ENCODE measurements at places on chromosomes 11 and 22.
A peak's percentile ranks its signal among the peaks of the same experiment; 100 is the strongest.

DNA sequence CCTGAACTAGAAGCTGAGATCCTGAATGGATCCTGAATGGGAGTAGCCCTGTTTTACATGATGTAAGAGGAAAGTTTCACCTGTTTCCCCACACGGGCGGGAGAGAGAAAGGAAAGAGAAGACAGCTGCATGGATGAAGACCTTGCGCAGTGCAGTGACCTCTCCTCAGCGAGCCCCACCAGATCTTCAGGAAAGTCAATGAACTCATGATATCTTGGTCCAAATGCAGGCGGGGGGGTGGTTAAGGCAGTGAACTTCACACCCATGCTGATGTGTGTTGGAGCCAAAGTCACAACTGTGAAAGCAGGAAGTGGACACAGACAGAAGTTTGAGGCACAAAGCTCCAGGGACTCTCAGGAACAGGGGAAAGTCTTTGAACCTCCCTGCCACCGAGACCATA is 8.6 kb upstream of the FJX1 start:
- DNase-seq: no peak

GRCh38 chr11:123405123-123405592 is 24.9 kb upstream of the GRAMD1B start:
- DNase-seq: no peak

- no peak for DNase-seq
These were observed 33.0 kb upstream of the MYOD1 start for GRCh38 chr11:17686231-17686980.

DNA sequence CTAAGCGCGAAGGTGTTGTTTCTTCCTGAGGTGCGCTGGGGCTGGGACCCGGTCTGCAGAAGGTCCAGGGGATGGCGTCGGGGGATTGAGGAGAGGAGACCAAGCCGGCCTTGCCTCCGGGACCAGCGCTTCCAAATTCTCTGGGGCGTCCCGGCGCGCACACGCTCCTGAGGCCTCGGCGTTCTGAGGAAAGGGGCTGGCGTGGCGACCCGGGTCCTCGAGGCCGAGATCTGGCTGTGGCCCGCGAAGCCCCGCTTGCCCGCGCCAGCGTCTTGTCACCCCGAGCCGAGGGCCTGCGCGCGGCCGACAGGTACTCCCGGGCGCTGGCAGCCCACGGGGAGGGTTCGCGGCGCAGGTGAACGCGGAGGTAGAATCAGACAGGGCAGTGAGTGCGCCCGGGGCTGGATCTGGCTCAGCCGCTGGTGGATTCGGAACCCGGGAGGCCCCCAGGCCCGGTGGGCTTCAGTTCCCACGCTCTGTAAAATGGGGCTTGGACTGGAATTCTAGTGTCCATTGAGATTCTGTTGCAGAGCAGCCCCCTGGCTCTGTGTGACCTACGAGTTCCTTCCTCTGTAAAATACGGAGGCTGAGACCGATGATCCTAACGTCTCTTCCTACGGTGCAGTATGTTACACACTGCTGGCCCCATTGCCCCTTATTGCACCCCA is 14.7 kb downstream of the SSH3 start:
- peak; percentile 94 for DNase-seq

GRCh38 chr22:23217171-23218052 is 37.1 kb downstream of the BCR start:
- no peak for DNase-seq

DNA sequence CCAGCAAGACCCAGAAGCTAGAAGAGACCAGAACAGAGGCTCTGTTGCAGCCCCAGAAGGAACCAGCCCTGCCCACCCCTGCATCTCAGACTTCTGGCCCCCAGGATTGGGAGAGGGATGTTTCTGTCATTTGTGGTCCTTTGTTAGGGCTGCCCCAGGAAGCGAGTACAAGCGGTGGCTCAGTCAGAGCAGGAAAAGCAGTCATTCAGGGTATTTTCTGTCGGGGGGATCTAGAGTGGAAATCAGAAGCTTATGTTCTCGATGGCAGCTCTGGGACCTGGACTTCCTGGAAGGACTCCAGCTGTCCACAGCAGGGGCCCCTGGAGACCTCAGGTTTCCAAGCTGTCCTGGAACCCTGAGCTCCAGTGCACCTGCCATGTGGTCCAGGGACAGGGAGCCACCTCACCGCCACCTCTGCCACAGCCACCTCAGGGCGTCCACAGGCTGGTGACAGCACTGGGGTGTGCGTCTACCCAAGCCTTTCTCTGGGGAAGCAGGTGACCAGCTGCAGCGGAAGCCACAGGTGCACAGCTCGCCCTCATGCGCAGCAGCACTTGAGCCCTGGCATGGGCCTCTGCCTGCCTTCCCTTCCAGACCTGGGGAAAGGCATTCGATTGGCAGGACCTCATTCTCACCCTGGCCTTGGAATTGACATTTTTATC is 2.6 kb downstream of the KRTAP5-5 start:
- DNase-seq: no peak

DNA sequence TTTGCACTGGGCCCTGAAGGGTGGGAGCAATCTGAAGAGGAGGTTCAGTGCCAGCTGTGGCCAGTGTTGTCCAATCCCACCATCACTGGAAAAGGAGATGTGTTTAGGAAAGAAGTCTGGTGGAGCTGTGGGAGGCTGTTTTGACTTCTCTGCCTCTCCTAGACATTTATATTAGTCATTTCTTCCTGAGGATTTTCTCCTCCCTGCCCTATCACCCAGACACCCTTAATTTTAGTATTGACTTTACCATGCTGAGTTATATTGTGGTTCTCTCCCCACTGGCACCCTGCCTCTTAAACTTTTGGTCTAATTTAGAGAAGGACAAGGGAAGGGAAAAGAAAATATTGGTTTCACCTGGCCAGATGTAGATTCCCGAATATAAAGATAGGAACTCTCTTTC is 159.1 kb downstream of the WNT11 start:
- no peak for DNase-seq

DNA sequence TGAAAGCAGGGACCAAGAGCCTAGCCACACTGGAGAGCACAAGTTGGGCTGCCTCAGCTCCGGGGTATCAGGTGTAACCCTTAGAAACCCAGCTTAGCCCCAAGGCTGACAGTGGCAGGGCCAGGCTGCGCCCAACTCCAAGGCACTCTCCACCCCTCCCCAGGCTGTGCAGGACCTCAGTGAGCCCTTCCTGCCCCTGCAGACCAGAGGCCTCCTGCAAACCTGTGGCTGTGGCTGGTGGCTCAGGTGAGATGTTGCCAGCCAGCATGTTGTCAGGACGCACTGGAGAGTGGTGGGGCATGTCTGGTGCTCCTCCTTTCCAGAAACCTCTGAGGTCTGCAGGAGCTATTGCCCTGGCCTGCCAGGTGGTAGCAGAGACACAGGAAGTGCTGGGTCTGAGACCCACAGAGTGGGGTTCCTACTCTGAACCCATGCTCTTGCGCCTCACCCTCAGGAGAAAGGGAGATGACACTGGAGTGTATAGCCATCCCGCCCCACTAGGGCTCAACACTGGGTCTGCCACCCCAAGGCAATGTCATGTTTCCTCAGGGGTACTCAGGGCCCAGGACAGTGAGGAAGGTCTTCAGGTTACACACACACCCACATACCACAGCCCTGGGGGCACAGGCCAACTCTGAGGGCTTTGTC is 2.4 kb upstream of the SCARF2 start:
- DNase-seq: no peak

GRCh38 chr11:78318321-78319114 is 99.1 kb downstream of the GAB2 start:
- DNase-seq: no peak

DNA sequence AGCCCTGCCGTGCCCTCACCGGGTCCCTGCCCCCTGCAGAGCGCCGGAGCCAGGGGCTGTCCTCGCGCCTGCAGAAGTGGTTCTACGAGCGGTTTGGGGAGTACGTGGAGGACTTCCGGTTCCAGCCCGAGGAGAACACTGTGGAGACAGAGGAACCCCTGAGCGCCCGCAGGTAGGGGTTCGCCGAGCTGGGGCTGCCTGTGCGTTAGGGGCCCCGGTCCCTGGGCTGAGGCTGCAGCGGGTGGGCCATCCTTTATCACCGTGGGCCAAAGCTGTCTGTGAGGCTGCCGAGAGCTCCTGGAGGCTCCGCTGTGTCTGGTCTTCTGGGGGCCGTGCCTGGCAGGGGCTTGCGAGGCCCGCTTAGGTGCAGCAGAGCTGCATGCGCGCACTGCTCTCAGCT is 42.8 kb downstream of the GRAMD4 start:
- DNase-seq: no peak

- DNase-seq: no peak
These were observed 6.8 kb upstream of the CCDC188 start for GRCh38 chr22:20157430-20158183.

DNA sequence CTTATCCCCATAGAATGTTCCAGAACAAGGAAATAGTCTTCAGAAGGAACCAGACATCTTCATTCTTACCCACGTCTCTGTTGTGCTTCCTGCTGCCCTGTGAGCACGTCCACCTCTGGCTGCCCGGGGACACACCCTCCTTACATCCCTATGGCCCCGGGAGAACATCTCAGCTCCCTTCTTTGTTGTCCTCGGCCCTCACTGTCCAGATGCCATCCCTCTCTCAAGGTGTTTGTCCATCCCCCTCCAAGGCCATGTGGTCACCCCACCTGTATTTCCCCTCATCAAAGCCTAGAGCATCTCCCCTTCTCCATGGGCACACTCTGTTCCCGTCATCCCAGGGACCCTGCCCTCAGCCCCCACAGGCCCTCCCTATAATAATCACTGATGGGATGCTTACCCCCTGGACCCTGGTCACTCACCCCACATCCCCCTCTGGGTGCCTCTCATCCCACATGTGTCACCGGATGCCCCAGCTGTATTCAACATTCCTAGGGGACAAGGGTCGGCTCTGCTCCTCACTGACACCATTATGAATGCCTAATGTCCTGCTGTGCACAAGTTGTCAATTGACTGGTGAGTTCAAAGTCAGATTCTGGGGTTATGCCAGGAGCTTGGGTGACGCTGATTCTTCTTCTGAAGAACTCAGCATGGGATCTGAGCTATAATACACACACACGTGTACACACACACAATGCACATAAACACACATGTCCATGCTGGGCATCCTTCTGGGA is 28.8 kb downstream of the IGLL5 start:
- DNase-seq: no peak

DNA sequence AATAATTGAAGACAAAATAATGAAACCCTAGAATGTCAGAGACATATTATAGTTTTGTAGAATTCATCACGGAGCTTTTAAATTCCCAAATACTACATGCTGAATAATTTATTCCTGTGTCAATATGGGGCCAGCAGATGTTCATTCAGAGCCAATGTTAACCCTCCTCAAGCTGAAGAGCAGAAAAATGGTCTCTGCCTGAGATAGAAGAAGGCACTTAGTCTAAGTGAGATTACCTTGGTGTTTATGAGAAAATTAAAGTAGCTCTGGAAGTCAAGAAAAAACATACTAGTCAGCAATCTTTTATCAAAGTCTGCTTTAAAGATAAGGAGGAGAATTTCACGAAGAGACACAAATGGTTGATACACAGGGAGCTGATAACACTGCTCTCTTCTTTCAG is 328.2 kb downstream of the TTC28 start:
- DNase-seq: no peak

GRCh38 chr11:93512949-93513667 is 30.1 kb downstream of the SMCO4 start:
- no peak for DNase-seq

- no peak for DNase-seq
These were observed 63.9 kb downstream of the ARFGAP3 start for GRCh38 chr22:42792909-42793847.

GRCh38 chr11:105767931-105768330 is 158.1 kb downstream of the GRIA4 start:
- no peak for DNase-seq

DNA sequence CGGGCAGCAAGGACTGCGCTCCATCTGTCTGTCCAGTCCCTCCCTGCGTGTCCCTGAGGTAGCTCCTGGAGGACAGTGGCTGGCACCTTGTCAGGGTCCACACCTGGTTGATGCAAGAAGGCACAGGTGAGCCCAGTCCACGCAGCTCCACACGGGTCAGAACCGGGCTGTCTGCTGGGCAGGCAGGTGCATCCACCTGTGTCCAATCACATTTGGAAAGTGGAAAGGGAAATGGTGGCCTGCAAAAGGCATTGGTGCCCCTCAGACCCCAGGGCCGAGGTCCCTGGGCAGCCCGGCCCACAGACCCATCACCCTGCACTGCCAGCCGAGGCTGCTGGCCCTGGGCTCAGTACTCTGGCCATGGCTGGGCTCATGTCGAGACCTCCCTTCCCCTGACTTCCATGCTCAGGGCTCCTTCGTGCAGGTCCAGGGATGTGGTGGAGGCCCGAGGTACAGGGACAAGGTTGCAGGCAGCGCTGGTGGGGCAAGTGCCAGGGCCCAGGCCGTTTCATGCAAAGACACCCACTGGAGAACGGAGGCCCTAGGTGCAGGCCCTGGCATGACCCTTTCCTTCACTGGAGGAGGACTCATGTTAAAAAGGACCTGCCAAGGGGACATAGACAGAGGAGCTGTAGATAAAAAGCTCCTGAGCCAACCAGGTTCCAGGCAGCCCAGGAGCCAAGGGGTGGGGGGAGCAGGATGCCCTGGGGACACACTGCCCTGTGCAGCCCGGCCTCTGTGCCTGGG is 38.9 kb upstream of the TH start:
- no peak for DNase-seq

- no peak for DNase-seq
These were observed 127.3 kb upstream of the SEZ6L start for GRCh38 chr22:26041931-26042330.

DNA sequence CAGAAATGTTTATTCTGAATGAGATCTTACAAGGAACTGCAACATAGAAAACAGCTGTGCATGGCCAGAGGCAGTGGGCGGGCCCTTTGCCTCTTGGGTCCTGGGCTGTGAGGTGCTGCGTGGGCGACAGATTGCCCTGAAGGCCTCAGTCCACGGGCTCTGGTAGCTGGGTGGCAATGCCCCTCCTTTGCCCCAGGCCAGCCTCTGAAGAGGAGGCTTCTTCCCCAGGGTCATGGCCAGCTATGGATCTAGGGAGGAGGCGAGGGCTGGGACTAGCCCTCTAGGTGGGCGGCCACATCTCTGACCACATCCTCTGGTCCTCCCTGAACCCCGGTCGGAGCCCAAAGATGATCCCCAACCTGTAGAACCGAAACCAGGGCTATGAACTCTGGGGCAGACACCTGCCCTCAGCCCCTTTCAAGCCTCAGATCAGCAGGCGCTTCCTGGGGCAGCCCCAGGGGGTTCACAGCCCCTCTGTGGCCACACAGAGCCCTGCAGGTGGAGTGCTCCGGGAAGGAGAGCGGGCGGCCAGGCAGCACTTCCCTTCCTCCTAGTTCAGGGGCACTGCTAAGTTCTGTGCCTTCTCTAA is 6.6 kb upstream of the CDC42BPG start:
- DNase-seq: no peak

DNA sequence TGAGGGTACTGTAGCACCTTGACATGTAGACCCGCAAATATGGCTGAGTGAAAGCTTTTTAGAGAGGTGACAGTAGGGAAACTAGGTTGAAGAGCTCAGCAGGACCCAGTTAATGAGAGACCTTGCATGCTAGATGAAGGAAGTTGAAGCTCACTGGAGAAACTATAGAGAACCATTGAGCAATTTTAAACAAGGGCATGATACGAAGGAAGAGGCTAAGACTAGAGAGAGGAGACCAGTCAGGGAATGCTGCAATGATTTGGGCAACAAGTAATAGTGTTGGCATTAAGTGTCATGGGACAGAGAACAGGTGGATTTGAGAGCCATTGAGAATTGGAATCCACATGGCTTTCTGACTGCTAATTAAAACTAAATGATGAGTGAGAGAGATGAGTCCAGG is 4.1 kb downstream of the OLFML1 start:
- no peak for DNase-seq

Measured in HuH-7.5 (cell line).